ENCODE measurements at places on chromosomes 7 and 10. TPM values are rescaled to one million over a fixed set of nuclear protein-coding genes. Genes with fewer than 3 reads are reported as not detected.
A peak's percentile ranks its signal among the peaks of the same experiment; 100 is the strongest.

LLCFC1 gene
- not detected for polyA plus RNA-seq

SYT15 gene
- 0.13 TPM for polyA plus RNA-seq

OGDHL gene
- not detected for polyA plus RNA-seq

PLXDC2 gene
- 27.7 TPM for polyA plus RNA-seq

ATRNL1 gene
- 2.7 TPM for polyA plus RNA-seq

CYP2C19 gene
- polyA plus RNA-seq: 1.5 TPM

ZPBP gene
- not detected for polyA plus RNA-seq

PNLIPRP3 gene
- polyA plus RNA-seq: not detected

CNPY1 gene
- polyA plus RNA-seq: not detected

DNA sequence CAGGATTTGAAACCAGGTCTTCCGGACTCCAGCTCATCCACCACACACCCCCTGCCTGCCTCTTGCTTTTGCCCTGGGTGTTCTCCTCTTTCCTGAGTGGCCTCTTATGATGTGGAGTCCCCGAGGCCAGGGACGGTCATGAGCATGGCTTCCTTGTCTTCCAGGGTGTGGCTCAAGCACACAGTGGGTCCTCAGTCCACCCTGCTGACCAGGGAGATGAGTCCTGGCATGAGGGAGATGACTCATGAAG, 32.8 kb downstream of the DNAJB12 start:
- H3K27me3 ChIP-seq: no peaks in the 10 kb centered on the region
- no peaks in the 10 kb centered on the region for H3K36me3 ChIP-seq
- H3K4me1 ChIP-seq: peaks cover 2% of the 10 kb centered on the region
- no peak overlapping the region for H3K4me3 ChIP-seq
- DNase-seq: no peak

- no peak overlapping the region for H3K4me3 ChIP-seq
- no peaks in the 10 kb centered on the region for H3K36me3 ChIP-seq
- H3K4me1 ChIP-seq: no peaks in the 10 kb centered on the region
- no peaks in the 10 kb centered on the region for H3K27me3 ChIP-seq
- no peak for DNase-seq
Measured at GRCh38 chr10:3902809-3903410, 117.9 kb upstream of the KLF6 start.

DNA sequence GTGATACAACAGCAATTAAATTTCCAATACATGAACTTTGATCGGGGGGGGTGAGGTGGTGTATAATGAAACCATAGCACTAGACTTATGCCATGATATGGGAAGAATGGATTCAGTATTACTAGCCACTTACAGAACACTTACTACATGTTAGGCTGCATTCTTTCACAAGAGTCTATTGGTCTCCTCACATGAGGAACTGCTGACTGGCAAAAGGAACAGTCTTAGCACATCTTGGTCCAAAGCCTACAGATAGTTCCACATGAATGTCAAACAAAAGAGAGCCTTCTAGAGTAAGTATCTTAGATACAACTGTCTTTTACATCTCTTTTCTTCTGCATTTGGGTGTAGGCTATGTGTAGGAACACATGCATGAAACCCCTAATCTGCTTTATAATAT, 115.9 kb upstream of the DNAJB12 start:
- H3K36me3 ChIP-seq: peaks cover 3% of the 10 kb centered on the region
- no peak for DNase-seq
- no peaks in the 10 kb centered on the region for H3K4me1 ChIP-seq

DNA sequence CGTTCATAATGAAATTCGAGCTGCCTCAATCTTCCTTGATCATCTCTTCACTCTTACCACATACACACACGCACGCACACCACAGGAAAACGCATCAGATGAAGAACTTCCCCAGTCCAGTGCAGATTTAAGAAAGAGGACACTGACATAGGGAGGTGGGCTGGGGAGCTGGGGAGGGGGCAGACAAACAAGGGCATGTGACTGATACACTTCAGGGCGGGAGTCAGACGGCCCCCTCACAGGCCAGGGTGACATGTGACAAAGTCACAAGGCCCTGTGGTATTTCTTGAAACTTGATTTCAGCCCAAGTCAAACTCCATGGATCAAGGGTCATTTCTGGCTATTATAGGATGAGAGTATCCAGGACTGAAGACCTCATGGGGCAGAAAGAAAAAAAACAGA, 82.6 kb downstream of the KCNMA1 start:
- no peaks in the 10 kb centered on the region for H3K27me3 ChIP-seq
- H3K4me3 ChIP-seq: no peak overlapping the region
- H3K36me3 ChIP-seq: no peaks in the 10 kb centered on the region

GRCh38 chr7:131898418-131898817, 342.0 kb upstream of the PODXL start:
- DNase-seq: no peak
- no peak overlapping the region for H3K4me3 ChIP-seq
- no peak overlapping the region for H3K27ac ChIP-seq
- no peaks in the 10 kb centered on the region for H3K4me1 ChIP-seq

- no peak overlapping the region for H3K27ac ChIP-seq
- no peak for DNase-seq
- no peaks in the 10 kb centered on the region for H3K4me1 ChIP-seq
- H3K4me3 ChIP-seq: peak overlapping the region; percentile 68
Measured at GRCh38 chr7:108454674-108455550, 1.3 kb downstream of the NRCAM start.

GRCh38 chr7:44223362-44224079, 22.7 kb downstream of the YKT6 start:
- no peaks in the 10 kb centered on the region for H3K36me3 ChIP-seq
- no peak overlapping the region for H3K27ac ChIP-seq
- no peaks in the 10 kb centered on the region for H3K4me1 ChIP-seq
- H3K27me3 ChIP-seq: no peaks in the 10 kb centered on the region
- DNase-seq: peak; percentile 64

- no peak for DNase-seq
- H3K36me3 ChIP-seq: no peaks in the 10 kb centered on the region
- no peaks in the 10 kb centered on the region for H3K27me3 ChIP-seq
- no peak overlapping the region for H3K4me3 ChIP-seq
Measured at GRCh38 chr10:1628757-1629156, 108.6 kb downstream of the ADARB2 start.

- H3K27ac ChIP-seq: no peak overlapping the region
- no peak overlapping the region for H3K4me3 ChIP-seq
- no peak for DNase-seq
Measured at GRCh38 chr7:128160296-128160695, 80.8 kb upstream of the LEP start.

GRCh38 chr10:133275684-133276092, 980 bp downstream of the ADAM8 start:
- no peaks in the 10 kb centered on the region for H3K27me3 ChIP-seq
- H3K4me1 ChIP-seq: no peaks in the 10 kb centered on the region
- no peaks in the 10 kb centered on the region for H3K36me3 ChIP-seq
- H3K27ac ChIP-seq: no peak overlapping the region

DNA sequence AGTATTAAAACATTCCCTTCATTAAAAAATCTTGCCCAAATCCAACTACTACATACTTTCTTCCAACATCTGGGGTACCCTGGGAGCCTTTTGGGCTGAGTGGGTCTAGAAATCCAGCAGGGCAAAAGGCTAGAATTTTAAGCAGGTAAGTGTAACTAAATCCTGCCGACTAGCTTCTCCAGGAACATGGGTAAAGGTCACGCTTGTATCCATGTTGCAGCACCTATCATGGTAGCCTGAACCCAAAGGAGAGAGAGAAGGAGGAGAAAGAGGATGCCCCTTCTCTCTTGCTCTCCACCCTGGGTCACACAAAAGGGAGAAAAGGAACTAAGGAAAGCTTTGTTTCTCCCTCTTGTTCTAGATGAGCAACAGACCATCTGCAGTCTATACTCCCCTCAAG, 53.3 kb downstream of the ZNF680 start:
- H3K27ac ChIP-seq: no peak overlapping the region
- H3K4me3 ChIP-seq: no peak overlapping the region
- peaks cover 3% of the 10 kb centered on the region for H3K36me3 ChIP-seq

DNA sequence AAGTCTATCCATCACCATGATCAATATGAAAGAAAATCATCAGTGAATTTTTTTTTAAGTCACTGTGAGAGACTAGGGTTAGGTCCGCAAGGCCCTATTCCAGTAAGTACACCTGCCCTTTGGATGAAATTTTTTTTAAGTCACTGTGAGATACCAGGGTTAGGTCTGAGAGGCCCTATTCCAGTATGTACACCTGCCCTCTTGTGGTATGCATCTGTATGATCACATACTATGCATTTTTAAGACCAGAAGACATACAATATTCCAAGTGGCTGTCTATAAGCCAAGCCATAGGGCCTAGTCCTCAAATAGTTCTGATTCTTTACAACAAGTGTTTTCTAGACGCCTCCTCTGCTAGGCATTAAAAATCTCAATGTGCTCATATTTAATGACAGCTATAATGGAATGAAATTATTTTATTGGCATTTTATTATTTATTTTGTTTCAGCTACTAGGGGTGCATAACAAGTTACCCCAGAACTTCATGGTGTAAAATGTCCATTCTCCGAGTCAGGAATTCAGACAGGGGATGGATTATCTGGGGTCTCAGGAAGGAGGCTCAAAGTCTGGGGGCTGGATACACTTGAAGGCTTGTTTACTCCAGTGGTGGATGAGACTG, 53.1 kb downstream of the TEX36 start:
- H3K27me3 ChIP-seq: peaks cover 3% of the 10 kb centered on the region
- DNase-seq: no peak
- no peaks in the 10 kb centered on the region for H3K4me1 ChIP-seq
- no peaks in the 10 kb centered on the region for H3K36me3 ChIP-seq

- H3K4me1 ChIP-seq: no peaks in the 10 kb centered on the region
- no peak overlapping the region for H3K27ac ChIP-seq
- peaks cover 7% of the 10 kb centered on the region for H3K36me3 ChIP-seq
- no peak overlapping the region for H3K4me3 ChIP-seq
- H3K27me3 ChIP-seq: no peaks in the 10 kb centered on the region
Measured at GRCh38 chr10:97468162-97468561, 22.2 kb downstream of the ZDHHC16 start.

DNA sequence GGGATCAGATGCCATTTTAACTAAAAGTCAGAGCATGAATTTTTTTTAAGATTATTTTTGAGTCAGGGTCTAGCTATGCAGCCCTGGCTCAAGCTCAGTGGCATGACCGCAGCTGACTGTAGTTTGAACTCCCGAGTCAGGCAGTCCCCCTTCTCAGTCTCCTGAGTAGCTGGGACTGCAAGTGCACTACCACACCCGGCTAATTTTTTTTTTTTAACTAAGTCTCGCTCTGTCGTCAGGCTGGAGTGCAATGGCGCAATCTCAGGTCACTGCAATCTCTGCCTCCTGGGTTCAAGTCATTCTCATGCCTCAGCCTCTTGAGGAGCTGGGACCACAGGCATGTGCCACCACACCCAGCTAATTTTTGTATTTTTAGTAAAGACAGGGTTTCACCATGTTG, 7.8 kb downstream of the TAS2R41 start:
- H3K27me3 ChIP-seq: no peaks in the 10 kb centered on the region
- DNase-seq: no peak
- H3K4me1 ChIP-seq: no peaks in the 10 kb centered on the region
- no peak overlapping the region for H3K4me3 ChIP-seq

- H3K27ac ChIP-seq: no peak overlapping the region
- H3K27me3 ChIP-seq: no peaks in the 10 kb centered on the region
- no peaks in the 10 kb centered on the region for H3K36me3 ChIP-seq
- no peaks in the 10 kb centered on the region for H3K4me1 ChIP-seq
Measured at GRCh38 chr7:149787428-149788299, 14.3 kb upstream of the ZNF467 start.

DNA sequence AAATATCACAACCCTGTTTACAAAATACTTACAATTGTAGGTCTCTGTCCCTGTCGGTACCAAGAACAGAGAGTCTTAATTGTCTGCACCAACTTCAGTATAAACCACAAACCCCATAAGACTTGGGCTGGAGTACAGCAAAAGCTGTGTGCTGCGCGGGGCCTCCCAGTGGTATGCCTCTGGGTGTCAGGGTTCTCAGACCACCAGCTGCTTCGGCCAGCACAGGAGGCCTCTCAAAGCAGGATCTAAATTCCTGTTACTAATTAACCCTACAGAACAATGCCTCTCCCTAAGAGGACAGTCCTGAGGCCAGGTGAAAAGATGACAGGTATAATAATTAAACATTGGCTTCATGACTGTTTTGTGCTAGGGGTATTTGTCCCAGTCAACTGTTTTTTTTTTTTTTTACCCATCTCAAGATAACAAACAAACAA, 957 bp upstream of the SVIL start:
- peak overlapping the region; percentile 0 for H3K27ac ChIP-seq
- DNase-seq: no peak
- no peaks in the 10 kb centered on the region for H3K36me3 ChIP-seq
- no peaks in the 10 kb centered on the region for H3K27me3 ChIP-seq

DNA sequence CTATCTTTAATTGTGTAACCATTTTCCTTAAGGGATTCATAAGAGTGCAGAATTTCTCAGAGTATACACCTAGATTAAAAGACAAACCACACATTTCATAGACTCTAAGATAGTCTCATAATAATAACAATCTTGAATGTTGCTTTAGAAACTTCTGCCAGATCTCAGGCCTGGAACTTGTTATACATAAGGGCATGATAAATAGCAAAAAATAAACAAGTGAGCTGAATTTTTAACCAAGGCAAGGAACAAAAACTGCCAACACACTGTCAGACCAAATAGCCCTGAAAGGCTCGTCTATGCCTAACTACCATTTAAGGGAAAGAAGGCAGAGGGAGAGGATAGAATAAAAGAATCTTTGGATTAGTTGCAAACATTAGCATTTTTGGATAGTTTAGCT, 65.8 kb upstream of the SEMA3C start:
- DNase-seq: no peak
- no peaks in the 10 kb centered on the region for H3K27me3 ChIP-seq
- H3K36me3 ChIP-seq: no peaks in the 10 kb centered on the region

- no peak for DNase-seq
- H3K4me1 ChIP-seq: no peaks in the 10 kb centered on the region
- no peaks in the 10 kb centered on the region for H3K36me3 ChIP-seq
- H3K27ac ChIP-seq: no peak overlapping the region
- no peak overlapping the region for H3K4me3 ChIP-seq
Measured at GRCh38 chr7:50262916-50263690, 41.4 kb upstream of the IKZF1 start.

DNA sequence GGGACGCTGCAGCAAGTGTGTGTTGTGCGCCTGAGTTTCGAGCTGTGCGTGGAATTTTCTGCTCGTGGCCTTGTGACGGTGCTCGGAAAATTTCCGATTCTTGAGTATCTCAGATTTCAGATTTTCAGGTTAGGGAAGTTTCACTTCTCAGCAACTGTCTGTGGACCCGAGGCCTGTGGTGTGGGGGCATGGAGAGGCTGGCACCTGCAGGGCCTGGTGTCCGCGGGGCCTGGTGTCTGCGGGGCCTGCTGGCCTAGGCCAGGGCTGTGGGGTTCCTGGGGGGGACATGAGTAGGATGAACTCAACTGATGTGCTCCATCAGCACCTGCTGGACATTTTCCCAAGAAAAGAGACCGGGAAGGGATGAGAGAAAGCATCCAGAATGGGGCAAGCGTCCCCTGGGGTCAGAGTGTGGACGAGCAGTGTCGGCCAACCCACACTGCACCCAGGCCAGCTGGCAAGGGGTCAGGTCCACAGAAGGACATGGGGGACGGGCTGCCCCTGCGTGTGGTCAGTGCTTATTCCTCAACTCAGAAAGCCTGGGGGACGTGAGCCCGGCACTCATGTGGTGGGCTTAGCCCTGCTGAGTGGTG, 31.3 kb upstream of the SHH start:
- H3K36me3 ChIP-seq: no peaks in the 10 kb centered on the region
- H3K27ac ChIP-seq: no peak overlapping the region
- H3K27me3 ChIP-seq: no peaks in the 10 kb centered on the region
- H3K4me1 ChIP-seq: no peaks in the 10 kb centered on the region

Measured in aorta (tissue), 5 donors.